ENCODE measurements at places on chromosomes 2 and 18.

DNA sequence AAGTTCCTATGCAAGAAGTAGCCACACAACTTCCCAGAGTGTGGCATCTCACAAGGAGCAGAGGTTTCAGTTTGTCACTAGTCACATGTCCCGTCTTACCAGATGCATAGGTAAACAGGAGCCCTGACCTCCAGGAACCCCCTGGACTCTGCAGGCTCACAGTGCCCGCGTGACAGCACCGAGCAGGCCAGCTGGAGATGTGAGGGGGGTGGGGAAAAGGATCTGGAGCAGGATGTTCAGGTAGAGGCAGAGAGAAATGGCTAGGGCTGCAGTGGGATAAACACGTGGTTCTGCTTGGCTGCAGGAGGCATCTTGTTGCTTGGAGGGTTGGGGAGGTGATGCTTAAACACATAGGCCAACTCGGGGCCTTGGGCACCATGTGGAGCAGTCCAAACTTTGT, 54.2 kb downstream of the IMPA2 start:
- no peak for DNase-seq

DNA sequence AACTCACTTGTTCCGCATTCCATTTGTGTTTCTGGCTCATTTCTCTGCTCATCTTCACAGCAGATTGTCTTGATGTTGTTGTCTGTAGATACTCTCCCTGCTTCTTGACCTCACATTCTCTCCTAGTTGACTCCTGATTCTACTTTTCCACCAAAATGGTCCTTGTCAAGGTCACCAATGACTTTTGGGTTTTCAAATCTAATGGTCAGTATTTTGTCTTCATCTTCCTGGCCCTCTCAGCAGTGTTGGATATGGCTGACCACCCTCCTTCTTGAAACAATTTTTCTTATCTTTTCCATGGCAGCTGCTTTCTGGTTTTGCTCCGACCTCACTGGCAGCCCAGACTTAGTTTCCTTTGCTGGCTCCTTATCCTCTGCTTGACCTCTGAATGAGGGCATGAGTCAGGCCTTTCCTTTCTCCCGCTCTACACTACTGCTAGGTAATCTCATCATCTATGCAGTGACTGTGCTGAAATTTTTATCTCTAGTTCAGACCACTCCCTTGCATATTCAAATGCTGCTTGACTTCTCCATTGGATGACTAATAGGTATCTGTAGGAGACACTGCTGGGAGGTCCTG, 386.6 kb upstream of the SPRED2 start:
- no peak for DNase-seq

DNA sequence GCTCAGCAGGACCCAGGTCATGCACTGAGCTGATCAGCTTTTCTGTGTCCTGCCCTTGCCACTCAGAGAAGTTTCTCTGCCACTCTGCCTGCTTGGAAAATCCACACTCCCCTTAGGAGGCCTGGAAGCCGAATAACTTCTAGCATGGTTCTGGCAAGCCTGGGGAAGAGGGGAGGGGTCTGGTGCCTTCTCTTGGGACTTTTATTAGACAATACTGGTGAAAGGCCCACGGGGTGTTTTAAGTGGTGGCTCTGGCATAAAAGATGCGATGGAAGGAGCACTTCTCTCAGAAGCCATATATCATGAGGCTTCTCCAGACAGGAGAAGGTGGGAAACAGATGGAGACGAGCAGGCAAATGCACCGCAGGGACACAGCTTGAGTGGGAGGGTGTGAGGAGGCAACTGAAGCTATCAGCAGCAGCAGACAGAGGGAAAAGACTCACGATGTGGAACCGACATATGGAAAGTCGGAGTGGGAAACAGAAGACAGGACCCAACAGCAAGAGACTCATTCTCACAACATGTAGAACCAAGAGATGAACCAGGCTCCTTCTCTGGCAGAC, 141.8 kb upstream of the CTNNA2 start:
- DNase-seq: no peak

GRCh38 chr18:5895876-5896740, 786 bp upstream of the TMEM200C start:
- no peak for DNase-seq

All from T-cell (primary cell).